Left lung (tissue), 14 donors: ENCODE measurements at places on chromosomes 2 and 18. TPM values are rescaled to one million over a fixed set of nuclear protein-coding genes. Genes with fewer than 3 reads are reported as not detected.

DNA sequence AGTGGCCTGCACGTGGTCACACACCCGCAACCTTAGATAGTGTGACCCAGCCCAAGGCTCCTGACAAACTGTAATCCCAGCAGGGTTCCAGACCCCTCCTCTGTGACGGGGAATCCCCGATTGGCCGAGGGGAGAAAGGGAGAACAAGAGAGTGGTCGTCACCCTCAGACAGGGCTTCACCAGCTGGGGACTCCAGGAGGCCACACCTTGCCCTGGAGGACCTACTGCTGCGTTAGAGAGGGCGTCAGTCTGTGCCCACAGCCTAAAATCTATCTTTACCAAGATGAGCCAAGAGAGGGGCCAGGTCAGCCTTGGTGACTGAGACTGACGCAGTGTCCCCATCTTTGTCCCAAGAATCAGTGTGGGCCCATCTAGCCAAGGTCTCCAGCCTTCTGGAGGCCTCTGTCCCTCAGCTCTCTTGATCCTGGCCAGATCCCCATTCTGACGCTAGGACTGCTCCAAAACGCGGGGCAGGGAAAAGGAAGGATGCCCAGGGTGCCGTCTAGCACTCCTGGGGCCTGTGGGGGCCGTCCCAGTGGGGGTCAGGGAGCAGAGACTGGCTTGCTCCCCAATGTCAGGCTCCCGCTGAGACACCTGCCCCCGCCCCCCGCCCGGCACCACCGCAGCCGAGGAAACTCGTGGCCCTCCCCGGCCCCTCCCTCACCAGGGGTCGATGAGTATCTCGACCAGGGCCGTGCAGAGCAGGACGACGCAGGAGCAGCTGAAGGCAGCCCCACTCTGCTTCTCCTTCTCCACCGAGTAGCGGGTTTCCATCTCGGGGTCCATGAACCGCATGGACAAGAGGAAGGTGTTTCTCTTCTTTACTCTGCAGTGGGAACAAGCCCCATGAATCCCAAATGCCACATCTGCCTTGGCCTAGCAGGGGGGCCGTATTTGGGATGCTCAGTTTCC, 40.9 kb downstream of the CENPO start:
- DNase-seq = no peak

- DNase-seq = no peak
Observed at GRCh38 chr2:8171608-8172007, 510.2 kb upstream of the ID2 start.

DNA sequence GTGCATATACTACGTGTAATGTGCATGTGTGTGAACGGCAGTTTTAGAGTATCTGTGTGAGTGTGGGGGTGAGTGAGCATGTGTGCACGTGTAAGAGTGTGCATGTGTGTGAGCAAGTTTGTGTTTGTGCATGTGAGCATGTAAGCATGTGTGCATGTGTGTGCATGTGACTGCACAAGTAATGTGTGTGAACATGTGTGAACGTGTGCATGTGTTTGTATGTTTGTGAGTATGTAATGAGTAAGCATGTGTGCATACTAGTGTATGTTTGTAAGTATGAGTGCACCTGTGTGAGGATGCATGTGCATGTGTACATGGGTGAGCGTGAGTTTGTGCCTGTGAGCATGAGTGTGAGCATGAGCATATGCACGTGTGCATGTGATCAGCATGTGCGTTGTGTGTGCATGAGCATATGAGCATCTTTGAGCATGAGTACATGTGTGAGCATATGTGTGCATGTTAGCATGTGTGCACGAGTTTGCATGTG, 90.7 kb downstream of the ZNF516 start:
- no peak for DNase-seq

GALNT14 gene
- 1.5 TPM for total RNA-seq

IL1R2 gene
- total RNA-seq = 195 TPM

DLX2 gene
- not detected for total RNA-seq
